ENCODE measurements at places on chromosomes 7 and 10.

DNA sequence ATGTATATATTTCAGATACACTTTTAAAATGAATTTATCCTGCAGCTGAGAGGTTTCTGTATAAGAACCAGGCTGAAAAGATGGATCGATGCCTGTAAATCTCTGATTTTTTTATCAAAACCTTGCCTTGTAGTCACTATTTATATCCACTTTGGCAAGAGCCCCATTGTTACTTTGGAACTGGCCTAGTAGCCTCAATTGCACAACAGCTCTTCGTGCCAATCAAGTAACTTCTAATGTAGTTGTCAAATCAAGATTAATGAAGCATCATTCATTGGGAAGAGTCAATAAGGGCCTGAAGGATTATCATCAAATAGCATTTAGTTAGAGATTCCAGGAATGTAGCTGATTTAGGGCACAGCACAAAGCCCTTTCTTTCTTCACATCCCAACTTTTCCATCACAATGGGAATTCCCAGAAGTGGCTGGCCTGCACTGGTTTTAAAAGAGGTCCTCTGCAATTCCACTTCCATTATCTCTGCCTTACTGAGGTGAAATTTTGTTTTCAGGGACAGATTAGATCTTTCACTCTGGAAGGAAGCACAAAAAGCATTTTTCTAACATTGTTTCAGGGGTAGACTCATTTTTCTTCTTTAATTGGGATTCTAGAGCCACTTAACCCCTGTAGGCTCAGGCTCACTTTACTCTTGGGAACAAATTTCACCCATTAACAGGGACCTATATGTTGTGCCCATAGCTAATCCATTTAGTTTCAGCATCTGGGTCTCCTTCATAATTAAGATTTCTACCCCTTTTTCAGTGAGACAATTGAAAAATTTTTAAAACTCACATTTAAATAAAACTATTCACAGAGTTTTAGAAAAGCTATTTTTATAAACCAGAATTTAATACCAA, 97.8 kb downstream of the CALCR start:
- no peak for DNase-seq

- no peak for DNase-seq
Observed at GRCh38 chr7:155992974-155993373, 180.7 kb upstream of the SHH start.

- no peak for DNase-seq
Observed at GRCh38 chr10:127757033-127757432, 20.0 kb downstream of the FOXI2 start.

GRCh38 chr7:30206491-30206890, 71.7 kb downstream of the MTURN start:
- no peak for DNase-seq

DNA sequence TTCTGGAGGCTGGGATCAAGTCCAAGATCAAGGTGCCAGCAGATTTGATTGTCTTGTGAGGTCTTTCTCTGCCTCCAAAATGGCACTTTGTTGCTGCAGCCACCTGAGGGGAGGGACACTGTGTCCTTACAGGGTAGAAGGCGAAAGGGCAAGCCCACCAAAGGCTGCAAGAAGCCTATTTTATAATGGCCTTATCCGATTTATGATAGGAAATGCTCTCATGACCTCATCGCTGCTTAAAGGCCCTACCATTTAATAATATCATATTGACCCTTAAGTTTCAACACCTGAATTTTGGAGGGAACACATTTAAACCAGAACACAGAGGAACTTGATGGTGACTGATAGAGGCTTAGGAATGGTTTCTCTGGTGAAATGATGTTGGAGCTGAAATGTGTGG, 296.5 kb downstream of the TWIST1 start:
- DNase-seq, result no peak

- DNase-seq, result no peak
Observed at GRCh38 chr7:17206349-17206905, 92.0 kb upstream of the AHR start.

- no peak for DNase-seq
Observed at GRCh38 chr10:128400564-128400963, 274.3 kb upstream of the MKI67 start.

DNA sequence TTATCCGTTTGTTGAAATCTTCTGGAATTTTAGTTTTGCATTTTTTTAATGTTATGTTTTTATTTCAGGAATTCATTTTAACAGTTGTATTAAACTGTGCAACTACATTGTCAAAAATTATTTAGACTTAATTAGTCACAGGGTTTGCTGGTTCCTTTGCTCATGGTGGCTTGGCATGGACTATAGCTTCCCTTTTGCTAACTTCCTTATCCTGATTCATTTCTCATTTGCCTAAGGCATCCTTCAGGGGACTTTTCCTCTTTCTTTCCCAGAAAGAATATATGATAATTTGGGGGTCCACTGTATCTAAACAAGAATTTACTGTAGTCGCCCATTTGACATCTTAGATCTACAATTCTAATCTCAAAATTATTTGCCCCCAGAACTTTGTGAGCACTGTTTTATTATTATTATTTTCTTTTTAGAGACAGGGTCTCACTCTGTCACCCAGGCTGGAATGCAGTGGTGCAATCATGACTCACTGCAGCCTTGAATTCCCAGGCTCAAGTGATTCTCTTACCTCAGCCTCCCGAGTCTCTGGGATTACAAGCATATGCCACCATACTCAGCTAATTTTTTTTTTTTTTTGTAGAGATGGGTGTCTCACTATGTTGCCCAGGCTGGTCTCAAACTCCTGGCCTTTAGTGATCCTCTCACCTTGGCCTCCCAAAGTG, 13.9 kb downstream of the FIGNL1 start:
- DNase-seq, result no peak

DNA sequence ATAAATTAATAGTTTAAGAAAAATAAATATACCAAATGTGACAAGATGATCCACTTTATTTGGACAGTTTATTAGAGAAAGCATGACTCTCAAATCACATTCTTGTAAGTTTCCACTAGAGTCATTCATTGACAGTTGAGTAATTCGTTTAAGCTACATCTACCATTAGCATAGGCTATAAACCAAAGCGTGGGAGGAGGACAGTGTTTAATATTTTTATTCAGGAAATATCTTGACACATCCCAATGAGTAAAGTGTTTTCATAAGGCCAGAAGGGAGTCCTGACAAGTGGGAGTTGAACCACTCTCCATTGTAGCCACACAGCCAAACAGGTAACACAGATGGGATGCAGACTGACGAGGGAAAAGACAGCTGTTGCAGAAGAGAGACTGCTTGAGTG, 386.5 kb upstream of the SEMA3D start:
- DNase-seq, result no peak

DNA sequence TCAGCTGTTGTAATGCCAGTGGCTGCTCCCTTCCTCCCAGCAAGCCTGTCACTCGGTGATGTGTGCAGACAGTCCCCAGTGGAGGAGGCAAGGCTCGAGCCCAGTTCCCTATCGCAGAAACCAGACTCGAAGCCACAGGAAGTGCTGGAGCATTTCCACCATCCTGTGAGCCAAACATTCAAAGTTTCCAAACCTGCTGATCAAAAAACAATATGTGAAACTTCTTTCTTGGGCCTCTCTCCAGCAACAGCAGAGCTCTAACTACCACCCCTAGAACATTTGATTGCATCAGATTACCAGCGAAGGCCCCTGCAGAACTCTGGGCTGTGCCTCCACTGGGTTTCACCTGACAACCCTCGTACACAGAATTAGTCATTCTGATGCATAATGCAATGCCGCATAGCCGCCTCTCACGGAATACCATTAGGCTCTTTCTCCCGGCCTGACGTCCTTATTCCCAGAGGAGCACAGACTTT, 94.0 kb downstream of the ELMO1 start:
- DNase-seq, result no peak

DNA sequence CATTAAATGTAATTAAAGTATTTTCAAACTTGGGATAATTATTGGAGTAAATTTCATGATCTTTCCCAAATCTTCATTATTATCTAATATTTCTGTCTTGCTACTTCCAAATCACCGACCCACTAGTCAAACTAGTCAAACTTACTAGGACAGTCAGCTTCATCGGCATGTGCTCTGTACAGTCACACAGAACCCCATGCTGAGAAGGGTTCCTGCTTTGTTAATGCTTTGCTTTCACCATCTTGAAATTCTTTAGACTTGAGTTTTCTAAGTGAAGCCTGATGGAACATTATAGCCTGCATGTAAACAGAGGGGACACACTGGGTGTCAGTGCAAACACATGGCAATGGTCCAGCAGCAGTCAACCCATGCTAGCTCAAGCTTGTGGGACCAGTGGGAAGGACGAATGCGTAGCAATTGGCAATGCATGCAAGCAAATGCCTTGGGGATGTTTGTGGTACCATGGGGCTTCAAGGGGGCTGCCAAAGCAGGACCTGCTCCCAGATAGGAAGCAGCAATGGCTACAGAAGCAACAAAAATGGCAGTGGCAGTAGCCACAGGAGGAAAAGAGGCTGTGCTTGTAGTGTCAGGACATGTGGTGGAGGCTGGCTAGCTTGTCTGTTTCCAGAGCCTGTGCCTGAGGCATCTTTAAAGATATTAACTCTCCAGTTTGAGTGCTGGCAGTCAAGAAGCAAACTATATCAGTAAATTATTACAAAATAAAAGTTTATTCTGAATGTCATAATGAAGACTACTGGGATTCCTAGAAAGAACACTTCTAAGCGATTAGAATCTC, 441.1 kb upstream of the SEMA3D start:
- DNase-seq, result no peak

GRCh38 chr10:133043541-133044225, 44.0 kb upstream of the ADGRA1 start:
- no peak for DNase-seq

- no peak for DNase-seq
Observed at GRCh38 chr10:21369697-21370096, 155.8 kb downstream of the SKIDA1 start.

DNA sequence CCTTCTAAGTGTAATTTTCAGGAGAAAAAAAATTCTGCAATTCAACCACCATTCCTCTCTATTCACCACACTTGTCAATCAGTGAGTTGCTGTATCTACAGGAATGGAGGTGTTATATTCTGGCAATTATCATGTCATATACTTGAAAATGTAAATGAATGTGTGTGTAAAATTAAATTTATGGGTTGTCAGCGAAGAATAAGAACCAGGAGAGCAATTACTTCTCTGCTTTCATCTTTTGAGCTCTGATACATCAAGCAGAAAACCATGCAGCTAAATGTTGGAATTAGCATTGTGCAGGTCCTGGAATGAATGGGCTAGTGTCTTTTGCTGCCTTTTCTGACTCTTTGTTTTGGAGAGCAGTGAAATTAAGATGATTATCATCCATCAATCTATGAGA, 207.6 kb downstream of the FOXP2 start:
- DNase-seq, result no peak

GRCh38 chr10:23037561-23037960, 57.8 kb upstream of the MSRB2 start:
- DNase-seq, result no peak

GRCh38 chr10:11793762-11794479, 29.2 kb upstream of the PROSER2 start:
- DNase-seq, result no peak

DNA sequence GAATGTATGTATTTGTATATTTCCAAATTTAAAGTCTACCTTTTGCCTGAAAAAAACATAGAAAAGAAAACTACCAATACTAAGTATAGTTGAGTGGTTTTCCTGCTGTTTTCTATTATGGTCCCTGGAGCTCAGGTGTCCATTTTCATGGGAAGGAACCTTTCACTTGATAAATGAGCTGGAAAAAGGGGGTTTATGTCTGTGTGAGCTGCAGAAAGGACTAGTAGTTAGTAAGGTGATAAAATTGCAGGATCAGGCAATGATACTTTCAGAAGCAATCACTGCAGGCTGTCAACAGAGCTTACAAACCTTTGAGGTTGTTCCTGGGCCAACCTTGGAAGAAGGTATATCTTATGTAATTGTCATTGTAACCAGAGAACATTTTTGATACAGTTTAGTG, 48.0 kb downstream of the ST7 start:
- no peak for DNase-seq

GRCh38 chr7:28018020-28018419, 162.6 kb downstream of the JAZF1 start:
- DNase-seq, result no peak

DNA sequence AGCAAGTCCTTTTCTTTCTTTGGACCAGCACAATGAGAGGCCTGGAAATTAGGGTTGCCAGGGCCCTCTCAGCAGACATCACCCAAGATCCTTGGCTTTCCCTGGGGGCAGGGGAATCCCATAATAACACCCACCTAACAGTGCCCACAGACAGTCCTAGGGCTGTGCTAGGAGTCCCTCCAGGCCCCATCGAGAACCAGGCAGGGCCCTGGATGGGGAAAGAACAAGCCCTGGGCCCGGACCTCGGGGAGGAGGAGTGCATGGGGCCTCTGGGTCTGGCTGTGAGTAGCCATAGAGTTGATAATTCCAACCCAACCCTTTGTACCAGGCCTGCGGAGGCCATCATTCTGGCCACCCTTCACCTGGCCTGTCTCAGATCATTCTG, 201.2 kb upstream of the ZMIZ1 start:
- no peak for DNase-seq

- no peak for DNase-seq
Observed at GRCh38 chr7:93941945-93942344, 20.4 kb downstream of the GNG11 start.

GRCh38 chr10:44416936-44417335, 32.0 kb upstream of the CXCL12 start:
- no peak for DNase-seq

DNA sequence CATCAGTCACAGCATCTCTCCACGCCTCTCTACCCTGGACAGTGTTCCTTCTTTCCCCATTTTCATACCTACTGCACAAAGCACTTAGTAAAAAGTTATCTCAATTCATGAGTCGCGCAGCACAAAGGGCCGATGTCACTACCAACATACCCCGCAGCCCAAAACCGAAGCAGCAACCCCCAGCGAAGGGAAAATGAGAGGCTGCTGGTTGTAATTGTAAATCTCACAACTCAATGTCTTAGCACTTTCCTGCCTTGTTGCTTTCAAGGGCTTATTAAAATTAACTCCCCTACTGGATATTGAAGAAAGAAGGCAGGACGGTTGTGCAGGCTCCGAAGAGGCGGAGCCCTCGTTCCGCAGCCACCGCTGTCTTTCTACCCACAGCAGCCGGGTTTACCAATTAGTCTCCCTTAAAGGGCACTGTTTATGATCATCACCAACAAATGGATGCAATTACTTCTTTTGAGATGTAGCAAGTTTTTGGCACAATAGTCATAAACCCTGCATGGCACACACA, 6.5 kb downstream of the DIP2C start:
- DNase-seq, result no peak

- DNase-seq, result no peak
Observed at GRCh38 chr7:51090411-51090810, 226.2 kb downstream of the COBL start.

DNA sequence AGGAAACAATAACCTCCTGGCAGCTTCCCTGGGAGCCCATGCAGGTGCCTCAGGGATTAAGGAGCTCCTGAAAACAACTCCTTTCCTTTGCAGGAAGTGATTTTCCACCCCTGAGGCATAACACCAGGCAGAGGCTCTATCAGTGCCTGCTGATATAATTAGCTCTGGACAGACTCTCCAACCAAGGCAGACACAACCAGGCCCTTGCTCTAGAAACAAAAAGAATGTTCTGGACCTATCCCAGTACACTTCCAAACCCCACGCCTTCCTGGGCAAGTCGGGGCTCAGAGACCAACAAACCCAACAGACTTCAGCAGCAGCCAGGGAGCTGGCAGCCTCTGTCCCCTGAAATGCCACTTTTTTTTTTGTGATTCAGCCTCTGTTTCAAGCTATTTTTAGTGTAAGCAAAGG, 247.1 kb downstream of the KCNMA1 start:
- DNase-seq, result no peak

- DNase-seq, result no peak
Observed at GRCh38 chr10:131810036-131810804, 90.6 kb upstream of the PPP2R2D start.

Measured in GM12891 (cell line).